Stimulated activated CD8-positive, alpha-beta memory T cell treated with anti-CD3 and anti-CD28 coated beads, Interleukin-15, amount 100 ng/mL, for 4 hours (primary cell): ENCODE measurements at places on chromosomes 1 and 21.

DNA sequence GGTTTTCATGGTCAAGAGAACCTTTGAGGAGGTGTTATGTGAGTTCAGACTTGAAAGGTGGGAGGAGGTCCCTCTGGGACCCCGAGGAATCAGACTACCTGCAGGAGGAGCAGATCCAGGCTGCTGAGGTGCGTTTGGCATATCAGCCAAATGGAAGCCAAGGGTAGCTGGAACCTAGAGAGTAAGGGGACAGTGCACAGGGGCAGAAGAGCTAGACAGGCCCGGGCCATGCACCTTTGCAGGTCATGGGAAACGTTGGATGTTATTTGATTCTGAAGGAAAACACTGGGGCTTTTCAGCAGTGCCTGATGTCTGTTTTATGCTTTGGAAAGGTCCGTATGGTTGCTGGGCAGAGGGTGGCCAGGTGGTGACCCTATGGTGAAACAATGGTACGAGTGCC is 169.2 kb downstream of the PGBD5 start:
- DNase-seq = no peak

DNA sequence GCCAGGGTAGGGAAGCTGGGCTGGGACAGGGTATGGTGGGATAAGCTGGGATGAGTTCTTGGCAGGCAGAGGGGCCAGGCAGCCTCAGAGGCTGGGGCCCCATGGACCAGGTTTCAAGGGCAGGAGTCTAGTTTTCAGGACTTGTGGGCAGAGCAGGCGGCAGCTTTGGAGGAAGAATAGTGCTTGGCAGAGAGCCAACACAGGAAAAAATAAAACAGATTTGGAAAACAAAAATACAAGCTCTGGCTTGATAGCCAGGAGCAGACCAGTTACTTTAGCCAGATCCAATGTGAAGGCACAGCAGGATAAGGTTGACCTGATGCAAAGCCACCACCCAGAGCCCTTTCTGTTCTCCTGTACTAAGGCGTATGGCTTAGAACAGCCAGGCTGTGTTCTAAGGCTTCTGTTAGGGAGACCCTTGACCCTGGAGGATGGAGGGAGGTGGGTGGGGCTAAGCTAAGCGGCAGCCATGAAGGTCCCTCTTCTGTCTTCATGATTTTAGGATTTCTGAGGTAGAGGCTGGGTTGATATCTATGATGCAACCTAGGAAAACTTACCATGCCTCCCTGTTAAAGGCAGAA is 5.5 kb downstream of the TRAF5 start:
- no peak for DNase-seq

- DNase-seq = no peak
Measured at GRCh38 chr1:38834221-38834782, 25.3 kb downstream of the RRAGC start.

GRCh38 chr1:214604523-214604922 is 1.5 kb downstream of the CENPF start:
- no peak for DNase-seq

GRCh38 chr1:238499021-238499420 is 608.3 kb upstream of the ZP4 start:
- no peak for DNase-seq

DNA sequence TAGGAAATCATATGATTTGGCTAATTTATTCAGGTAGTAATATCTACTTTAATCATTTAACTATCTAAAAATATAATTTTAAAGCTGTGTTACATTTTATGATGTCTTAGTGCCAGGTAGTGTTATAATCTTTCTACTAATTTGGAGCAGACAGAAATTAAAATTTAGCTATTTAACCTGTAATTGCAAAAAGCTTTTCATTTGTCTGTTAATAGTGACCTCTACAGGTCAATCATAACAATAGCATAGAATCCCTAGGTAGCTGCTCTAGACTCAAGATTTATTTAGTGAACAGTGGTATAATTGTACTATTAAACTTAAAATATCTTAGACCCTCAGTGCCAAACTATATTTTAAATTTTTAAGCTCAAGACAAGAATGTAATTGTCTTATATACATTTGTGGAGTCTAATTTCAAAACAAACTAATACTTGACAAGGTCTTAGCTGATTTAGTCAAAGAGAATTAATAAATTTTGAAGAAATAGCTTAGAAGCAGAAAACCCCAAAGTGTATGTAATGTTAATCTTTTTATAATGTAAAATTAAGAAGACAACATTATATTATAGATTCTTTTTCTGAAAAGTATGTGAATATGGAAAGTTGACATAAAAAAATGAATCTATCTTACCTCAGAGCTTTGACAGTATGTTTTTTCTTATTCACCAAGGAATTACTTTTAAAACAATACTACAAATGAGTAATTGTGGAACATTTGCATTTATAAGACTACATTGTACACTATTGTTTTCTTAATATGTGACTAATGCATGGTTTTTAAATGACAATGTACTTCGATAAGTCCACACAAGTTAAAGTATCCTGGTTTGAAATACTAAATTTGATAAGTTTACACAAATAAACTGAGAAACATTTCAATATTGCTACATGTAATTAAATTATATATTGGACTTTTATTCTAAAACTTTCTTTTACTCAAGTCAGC is 64.1 kb upstream of the RNPC3 start:
- DNase-seq = no peak

GRCh38 chr1:209010475-209011230 is 572.9 kb upstream of the CAMK1G start:
- no peak for DNase-seq

- no peak for DNase-seq
Measured at GRCh38 chr1:3618531-3618880, 6.3 kb upstream of the TPRG1L start.

DNA sequence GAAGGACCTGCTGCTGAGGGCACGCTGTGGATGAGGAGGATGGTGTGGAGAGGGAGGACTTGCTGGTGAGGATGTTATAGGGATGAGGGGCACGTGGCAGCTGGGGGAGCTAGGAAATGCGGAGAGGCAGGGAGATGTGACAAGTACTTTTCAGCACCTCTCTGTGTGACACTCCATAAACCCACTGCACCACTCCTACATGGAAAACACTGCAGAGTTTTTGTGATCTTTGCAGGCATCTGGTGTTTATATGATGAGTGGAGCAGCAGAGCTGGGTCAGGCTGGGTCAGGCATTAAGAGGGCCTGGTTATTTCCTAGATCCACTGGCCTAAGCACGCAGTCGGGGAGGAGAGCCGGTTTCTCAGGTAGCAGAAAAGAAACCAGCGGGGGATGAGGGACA is 167.3 kb upstream of the COA6 start:
- no peak for DNase-seq
